ENCODE measurements at places on chromosomes 3 and 15. TPM values are rescaled to one million over a fixed set of nuclear protein-coding genes. Genes with fewer than 3 reads are reported as not detected.

DNA sequence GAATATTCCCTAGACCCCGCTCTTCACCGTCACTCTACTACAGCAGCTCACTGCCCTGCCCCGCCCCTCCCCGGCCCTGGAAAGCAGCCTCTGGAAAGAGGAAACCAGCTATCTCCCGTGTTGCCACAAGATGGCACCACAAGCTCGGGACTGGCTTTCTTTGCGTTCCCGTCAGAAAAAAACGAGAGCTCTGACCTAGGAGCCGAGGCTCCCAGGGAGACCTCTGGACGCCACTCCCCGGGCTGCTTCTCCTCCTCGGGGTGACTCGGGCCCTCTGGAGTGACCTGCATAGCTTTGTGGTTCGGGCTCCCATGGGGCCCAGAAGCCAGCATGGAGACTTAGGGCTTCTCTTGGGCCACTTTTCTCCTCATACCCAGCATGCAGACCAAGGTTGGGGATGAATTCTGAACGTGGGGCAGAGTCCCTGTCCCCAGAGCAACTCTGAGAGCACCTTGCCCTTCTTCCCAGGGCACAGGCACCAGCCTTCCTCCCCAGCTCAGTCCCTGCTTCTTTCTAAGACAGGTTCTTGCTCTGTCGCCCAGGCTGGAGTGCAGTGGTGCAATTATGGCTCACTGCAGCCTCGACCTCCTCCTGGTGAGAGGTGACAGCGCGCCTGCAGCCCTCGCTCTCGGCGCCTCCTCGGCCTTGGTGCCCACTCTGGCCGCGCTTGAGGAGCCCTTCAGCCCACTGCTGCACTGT lies 19.0 kb downstream of the STOML1 start:
- H3K27ac ChIP-seq = no peak overlapping the region
- DNase-seq = no peak
- H3K4me3 ChIP-seq = peak overlapping the region; percentile 47

DNA sequence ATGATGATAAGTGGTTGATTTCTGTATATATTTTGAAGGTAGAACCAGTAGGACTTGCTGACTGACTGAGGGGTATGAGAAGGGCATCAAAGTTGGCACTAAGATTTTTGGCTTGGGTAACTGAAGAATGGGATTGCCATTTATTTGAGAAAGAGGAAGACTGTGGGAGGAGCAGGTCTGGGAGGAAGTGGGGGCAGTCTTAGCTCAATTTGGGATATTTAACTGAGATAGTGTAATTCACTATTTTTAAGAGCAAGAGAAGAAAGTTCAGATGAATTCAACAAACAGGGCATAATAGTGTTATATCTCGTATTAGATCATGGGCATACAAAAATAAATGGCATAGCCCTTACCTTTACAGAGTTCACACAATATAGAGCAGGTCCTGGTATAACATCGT lies 1.7 kb downstream of the BUB1B start:
- no peak overlapping the region for H3K27ac ChIP-seq
- no peak overlapping the region for H3K4me3 ChIP-seq
- no peaks in the 10 kb centered on the region for H3K36me3 ChIP-seq
- no peaks in the 10 kb centered on the region for H3K27me3 ChIP-seq
- H3K4me1 ChIP-seq = peaks cover 2% of the 10 kb centered on the region

DNA sequence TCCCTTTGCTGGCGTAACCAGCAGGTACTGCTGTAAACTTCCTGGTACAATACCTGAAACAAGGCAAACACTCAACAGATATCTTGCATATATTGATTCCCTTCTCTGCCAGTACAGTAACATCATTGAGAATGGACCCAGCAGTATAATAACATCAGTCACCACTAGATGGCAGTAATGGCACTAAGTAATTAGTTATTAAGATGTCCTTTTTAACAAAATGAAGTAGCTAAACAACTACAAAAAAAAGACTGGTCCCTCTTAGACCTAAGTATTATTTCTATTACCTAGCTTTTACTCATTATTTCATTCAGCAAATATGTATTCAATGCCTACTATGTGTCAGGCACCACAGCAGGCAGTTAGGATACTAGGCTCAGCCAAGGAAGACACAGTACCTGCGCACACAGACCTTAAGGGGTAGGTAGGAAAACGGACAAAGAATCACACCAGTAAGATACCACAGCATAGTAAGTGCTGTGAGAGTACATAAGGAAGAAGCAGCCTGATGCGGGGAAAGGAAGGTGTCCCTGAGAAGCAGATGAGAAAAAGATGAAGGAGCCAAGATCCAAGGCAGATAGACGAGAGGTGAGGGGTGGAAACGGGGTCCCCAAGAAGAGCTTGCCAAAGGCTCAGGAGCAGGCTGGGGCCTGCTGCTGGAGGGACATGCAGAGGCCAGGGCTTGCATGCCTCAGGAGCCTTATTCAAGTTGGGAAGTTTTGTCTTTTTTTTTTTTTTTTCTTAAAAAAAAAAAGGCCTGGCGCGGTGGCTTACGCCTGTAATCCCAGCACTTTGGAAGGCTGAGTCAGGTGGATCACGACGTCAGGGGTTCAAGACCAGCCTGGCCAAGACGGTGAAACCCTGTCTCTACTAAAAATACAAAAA lies 102.7 kb upstream of the CHD2 start:
- no peaks in the 10 kb centered on the region for H3K36me3 ChIP-seq
- no peak for DNase-seq
- H3K27me3 ChIP-seq = no peaks in the 10 kb centered on the region
- H3K27ac ChIP-seq = no peak overlapping the region

DNA sequence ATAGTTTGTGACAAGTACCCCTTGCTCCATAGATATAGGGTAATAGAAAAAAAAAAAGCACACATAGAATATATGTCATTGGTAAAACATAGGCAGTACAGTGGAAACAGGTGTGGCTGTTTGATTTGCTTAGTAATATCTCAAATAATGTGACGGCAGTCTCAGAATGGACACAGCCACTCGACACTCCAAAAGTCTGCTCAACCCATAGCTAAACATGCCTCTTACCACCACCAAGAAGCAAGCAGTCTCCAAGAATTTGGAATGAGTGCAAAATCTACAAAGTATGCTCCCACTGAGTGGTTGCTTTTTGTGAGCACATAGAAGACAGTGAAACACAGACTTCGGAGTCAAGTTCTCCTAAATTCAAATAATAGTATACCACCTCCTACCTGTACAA lies 43.0 kb downstream of the RAB27A start:
- peaks cover 5% of the 10 kb centered on the region for H3K4me1 ChIP-seq
- no peaks in the 10 kb centered on the region for H3K27me3 ChIP-seq
- no peak overlapping the region for H3K4me3 ChIP-seq
- DNase-seq = no peak
- H3K27ac ChIP-seq = no peak overlapping the region

DNA sequence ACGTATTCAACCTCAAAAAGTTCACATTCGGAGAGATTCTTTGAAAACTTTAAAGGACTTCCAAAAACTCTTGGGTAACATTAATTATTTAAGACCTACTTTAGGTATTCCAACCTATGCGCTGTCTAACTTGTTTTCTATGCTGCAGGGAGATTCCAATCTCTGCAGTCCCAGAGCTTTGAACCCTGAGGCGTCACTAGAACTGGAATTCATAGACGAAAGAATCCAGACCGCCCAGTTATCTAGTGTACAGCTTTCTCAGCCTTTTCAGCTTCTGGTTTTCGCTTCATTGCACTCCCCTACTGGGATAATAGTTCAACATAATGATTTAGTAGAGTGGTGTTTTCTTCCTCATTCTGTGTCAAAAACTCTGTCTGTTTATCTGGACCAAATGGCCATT lies 711.3 kb downstream of the ROBO1 start:
- no peaks in the 10 kb centered on the region for H3K27me3 ChIP-seq
- H3K36me3 ChIP-seq = peaks cover 12% of the 10 kb centered on the region
- H3K4me3 ChIP-seq = no peak overlapping the region
- no peaks in the 10 kb centered on the region for H3K4me1 ChIP-seq
- no peak overlapping the region for H3K27ac ChIP-seq

GRCh38 chr3:11373235-11373634 lies 101.0 kb downstream of the ATG7 start:
- no peak overlapping the region for H3K27ac ChIP-seq
- H3K36me3 ChIP-seq = peaks cover 3% of the 10 kb centered on the region
- no peaks in the 10 kb centered on the region for H3K27me3 ChIP-seq
- no peak for DNase-seq

GRCh38 chr15:66866656-66867055 lies 164.6 kb downstream of the SMAD6 start:
- no peaks in the 10 kb centered on the region for H3K27me3 ChIP-seq
- H3K36me3 ChIP-seq = peaks cover 2% of the 10 kb centered on the region
- peaks cover 16% of the 10 kb centered on the region for H3K4me1 ChIP-seq
- H3K4me3 ChIP-seq = no peak overlapping the region
- DNase-seq = no peak
- H3K27ac ChIP-seq = no peak overlapping the region

DNA sequence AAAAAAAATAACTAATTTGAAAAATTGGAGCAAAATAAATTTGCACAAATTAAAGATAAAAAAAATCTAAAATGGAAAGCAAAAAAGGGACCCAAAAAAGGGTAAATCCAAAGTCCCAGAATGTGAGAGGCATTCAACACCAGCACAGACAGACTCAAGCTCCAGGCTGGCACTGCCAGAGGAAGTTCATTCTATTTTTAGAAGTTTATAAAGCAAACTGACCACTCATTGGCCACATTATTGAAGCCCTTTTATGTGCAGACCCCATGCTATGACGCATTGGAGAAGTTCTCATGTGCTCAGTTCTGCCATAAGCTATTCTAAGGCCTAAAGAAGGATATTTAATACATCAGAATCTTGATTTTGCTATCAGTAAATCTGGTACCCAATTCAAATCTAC lies 17.6 kb upstream of the BOC start:
- no peak overlapping the region for H3K4me3 ChIP-seq
- no peaks in the 10 kb centered on the region for H3K27me3 ChIP-seq
- no peak overlapping the region for H3K27ac ChIP-seq
- peaks cover 14% of the 10 kb centered on the region for H3K4me1 ChIP-seq
- no peak for DNase-seq

GRCh38 chr3:152626226-152626625 lies 208.7 kb upstream of the P2RY1 start:
- no peak overlapping the region for H3K4me3 ChIP-seq
- no peak for DNase-seq
- H3K4me1 ChIP-seq = no peaks in the 10 kb centered on the region

- no peaks in the 10 kb centered on the region for H3K4me1 ChIP-seq
- H3K4me3 ChIP-seq = no peak overlapping the region
- no peak overlapping the region for H3K27ac ChIP-seq
- DNase-seq = no peak
Observed at GRCh38 chr3:140198242-140198641, 263.3 kb downstream of the CLSTN2 start.

- no peaks in the 10 kb centered on the region for H3K4me1 ChIP-seq
- no peaks in the 10 kb centered on the region for H3K36me3 ChIP-seq
- peak; percentile 77 for DNase-seq
Observed at GRCh38 chr3:126340596-126340942, 16.6 kb downstream of the KLF15 start.

- no peaks in the 10 kb centered on the region for H3K36me3 ChIP-seq
- no peak overlapping the region for H3K4me3 ChIP-seq
- no peak overlapping the region for H3K27ac ChIP-seq
- DNase-seq = no peak
Observed at GRCh38 chr3:160921020-160921635, 165.1 kb downstream of the PPM1L start.

GRCh38 chr3:152770296-152770695 lies 64.6 kb upstream of the P2RY1 start:
- no peak overlapping the region for H3K4me3 ChIP-seq
- H3K36me3 ChIP-seq = peaks cover 2% of the 10 kb centered on the region
- H3K27ac ChIP-seq = no peak overlapping the region
- DNase-seq = no peak

DNA sequence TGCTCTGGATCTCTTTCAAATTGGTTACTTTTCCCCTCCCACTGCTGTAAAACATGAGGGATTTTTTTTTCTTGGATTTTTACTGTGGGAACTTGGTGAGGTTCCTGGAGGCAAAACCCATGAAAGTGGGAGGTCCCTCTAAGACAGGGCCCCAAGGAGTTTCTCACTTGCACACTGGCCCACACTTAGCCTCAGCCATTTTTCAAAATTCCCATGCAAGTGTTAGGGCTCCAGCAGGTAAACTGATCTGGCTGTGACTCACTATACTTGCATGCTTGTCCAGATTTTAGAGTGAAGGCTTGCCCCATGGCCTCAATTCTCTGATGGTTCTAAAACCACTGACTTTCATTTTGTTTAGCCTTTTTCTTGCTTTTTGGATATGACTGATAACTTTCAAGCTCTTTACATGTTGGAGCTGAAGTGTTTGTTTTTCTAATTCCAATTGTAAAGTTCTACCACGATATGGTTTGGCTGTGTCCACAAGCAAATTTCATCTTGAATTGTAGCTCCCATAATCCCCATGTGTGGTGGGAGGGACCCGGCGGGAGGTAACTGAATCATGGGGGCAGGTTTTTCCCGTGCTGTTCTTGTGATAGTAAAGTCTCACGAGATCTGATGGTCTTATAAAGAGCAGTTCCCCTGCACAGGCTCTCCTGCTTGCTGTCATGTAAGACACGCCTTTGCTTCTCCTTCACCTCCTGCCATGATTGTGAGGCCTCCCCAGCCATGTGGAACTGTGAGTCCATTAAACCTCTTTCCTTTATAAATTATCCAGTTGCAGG lies 37.7 kb downstream of the MCCC1 start:
- H3K27ac ChIP-seq = peak overlapping the region; percentile 68
- H3K27me3 ChIP-seq = no peaks in the 10 kb centered on the region
- DNase-seq = no peak
- peaks cover 23% of the 10 kb centered on the region for H3K4me1 ChIP-seq

GRCh38 chr15:79943820-79944219 lies 27.2 kb downstream of the BCL2A1 start:
- H3K4me3 ChIP-seq = no peak overlapping the region
- no peaks in the 10 kb centered on the region for H3K27me3 ChIP-seq
- no peaks in the 10 kb centered on the region for H3K36me3 ChIP-seq
- DNase-seq = no peak
- H3K4me1 ChIP-seq = peaks cover 24% of the 10 kb centered on the region
- H3K27ac ChIP-seq = no peak overlapping the region

- H3K27me3 ChIP-seq = no peaks in the 10 kb centered on the region
- H3K27ac ChIP-seq = peak overlapping the region; percentile 77
- peaks cover 15% of the 10 kb centered on the region for H3K4me1 ChIP-seq
- no peaks in the 10 kb centered on the region for H3K36me3 ChIP-seq
Observed at GRCh38 chr3:42773409-42773751, 327 bp upstream of the CCDC13 start.

GRCh38 chr15:87961851-87962420 lies 294.6 kb downstream of the NTRK3 start:
- H3K27me3 ChIP-seq = peaks cover 5% of the 10 kb centered on the region
- H3K27ac ChIP-seq = no peak overlapping the region
- no peak for DNase-seq
- no peaks in the 10 kb centered on the region for H3K36me3 ChIP-seq
- no peaks in the 10 kb centered on the region for H3K4me1 ChIP-seq

SCG3 gene
- total RNA-seq = not detected

LMAN1L gene
- not detected for total RNA-seq

CRABP1 gene
- not detected for total RNA-seq

SERPINI2 gene
- not detected for total RNA-seq

CLEC3B gene
- 47.1 TPM for total RNA-seq

COMMD4 gene
- 69.8 TPM for total RNA-seq

ZBTB47 gene
- total RNA-seq = 38.8 TPM

AMOTL2 gene
- total RNA-seq = 256 TPM

Measured in chondrocyte (in vitro differentiated cells).